ENCODE measurements at places on chromosomes 4 and X.

GRCh38 chr4:1767770-1768366 is 25.2 kb upstream of the FGFR3 start:
- DNase-seq = no peak

- no peak for DNase-seq
Observed at GRCh38 chr4:6313216-6313615, 43.6 kb downstream of the WFS1 start.

- DNase-seq = no peak
Observed at GRCh38 chr4:6368601-6369000, 99.0 kb downstream of the WFS1 start.

DNA sequence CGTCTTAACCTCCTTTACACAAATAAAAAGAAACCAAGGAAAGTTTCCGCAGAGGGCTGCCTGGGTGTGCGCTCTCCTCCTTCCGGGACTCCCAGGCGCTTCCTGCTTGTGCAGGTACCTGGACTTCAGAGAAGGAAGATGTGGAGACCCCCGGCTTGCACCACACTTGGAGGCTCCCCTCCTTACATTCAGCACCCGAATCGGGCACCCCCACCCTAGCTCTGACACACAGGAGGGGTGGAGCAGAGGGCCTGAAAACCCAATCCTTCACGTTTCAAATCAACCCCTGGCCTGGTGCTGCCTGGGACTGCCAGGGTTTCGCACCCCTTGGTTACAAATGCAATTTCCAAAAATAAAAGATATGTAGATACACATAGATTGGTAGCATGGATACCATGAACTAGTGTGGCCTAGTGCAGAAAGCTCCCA is 3.1 kb downstream of the NKX3-2 start:
- no peak for DNase-seq

- no peak for DNase-seq
Observed at GRCh38 chr4:159193046-159193620, 90.3 kb downstream of the RAPGEF2 start.

Measured in epithelial cell of proximal tubule (primary cell).